ENCODE measurements at places on chromosomes 4 and X.

DNA sequence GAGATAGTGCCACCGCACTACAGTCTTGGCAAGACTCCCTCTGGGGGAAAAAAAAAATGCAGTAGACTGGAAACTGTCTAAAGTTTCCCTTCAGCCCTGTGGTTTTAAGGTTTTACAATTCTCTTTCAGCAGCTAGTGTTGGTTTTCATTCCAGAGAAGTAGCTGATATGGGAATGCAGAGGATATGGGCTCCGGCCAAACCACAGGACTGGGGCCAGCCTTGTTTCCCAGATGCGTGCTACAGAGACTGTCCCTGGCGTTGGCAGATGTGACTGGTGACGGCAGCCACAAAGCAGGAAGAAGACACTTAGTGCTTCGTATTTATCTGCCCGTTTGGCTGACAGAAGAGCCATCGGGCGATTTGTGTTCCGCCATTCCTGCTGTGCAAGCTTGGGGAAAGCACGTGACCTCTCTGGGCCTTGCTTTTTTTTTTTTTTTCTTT is 43.2 kb downstream of the ZBTB49 start:
- no peak for DNase-seq

GRCh38 chr4:142882159-142882558 is 36.1 kb upstream of the INPP4B start:
- DNase-seq, result no peak

DNA sequence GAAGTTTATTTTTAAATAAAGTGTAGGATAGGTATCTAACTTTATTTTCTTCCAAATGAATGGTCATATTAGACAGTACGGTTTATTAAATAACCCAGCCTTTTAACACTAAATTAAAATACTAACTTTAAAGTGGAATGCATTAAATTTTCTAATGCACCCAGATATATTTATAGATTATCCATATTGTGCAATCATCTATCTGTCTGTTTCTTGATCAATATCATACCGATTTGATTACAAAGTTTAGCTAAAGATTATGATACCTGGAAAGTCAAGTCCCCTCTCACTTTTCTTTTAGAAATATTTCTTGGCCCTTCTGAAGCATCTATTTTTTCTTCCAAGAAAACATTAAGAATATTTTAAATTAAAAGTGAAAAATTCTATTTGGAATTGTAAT is 124.3 kb upstream of the PDE5A start:
- DNase-seq, result no peak

GRCh38 chr4:138804711-138805110 is 210.9 kb upstream of the NOCT start:
- DNase-seq, result no peak

- DNase-seq, result peak; percentile 15
Measured at GRCh38 chr4:153138736-153139135, 65.5 kb upstream of the TRIM2 start.

DNA sequence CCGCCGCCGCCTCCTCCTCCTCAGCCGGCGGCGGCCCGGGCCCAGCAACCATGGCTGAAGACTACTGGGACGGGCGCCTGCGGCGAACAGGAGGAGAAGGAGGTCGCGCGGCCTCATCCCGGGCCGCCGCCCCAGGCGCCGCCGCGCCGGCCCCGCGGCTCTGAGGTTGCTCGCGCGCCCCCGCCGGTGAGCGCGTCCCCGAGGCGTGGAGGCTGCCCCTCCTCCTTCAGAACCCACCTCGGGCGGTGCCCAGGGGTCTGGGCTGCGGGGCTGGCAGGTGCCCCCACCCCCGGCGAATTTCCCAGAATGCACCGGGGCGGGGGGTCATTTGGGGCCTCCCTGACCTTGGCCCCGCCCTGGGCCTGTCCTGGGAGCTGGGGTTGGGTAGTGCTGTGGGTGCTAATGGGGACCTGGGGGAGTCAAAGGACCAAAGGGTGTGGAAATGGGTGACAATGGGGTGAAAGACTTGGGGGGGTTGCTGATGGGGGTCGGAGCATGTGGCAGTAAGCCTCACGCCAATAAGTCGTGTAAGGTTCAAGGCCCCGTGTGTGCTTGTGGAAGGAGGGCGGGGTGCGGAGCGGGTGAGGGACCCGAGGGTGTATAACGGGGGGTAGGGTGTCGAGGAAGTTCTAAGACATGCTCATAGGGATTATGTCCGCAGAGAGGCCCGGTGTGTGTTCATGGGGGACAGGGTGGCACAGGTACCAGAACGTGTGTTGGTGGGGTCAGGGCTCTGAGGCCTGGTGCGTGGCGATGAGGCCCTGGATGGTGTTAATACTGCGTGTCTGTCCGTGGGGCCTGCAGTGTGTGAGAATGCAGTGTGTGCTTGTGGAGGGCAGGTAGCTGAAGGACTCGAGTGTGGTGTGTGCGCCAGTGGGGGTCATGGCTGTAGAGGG is 687 bp downstream of the CDK16 start:
- DNase-seq, result no peak

DNA sequence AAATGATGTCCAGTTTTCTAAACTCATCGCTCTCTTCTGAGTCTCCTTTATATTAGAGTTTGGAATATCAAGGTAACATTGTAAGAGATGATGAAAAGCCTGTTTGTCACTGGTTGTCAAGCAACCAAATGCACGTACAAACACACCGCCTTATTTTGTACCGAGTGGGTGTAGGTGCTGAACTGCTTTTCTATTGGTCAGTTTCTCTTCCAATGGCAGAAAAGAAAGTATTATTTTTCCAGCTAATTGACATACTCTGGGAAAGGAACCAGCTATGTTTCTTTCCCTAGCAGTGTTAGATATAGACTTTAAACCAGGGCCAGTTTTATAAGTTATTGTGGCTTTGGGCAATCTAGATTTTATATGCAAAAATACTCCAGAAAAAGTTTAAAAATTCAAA is 6.6 kb upstream of the PPM1K start:
- no peak for DNase-seq

DNA sequence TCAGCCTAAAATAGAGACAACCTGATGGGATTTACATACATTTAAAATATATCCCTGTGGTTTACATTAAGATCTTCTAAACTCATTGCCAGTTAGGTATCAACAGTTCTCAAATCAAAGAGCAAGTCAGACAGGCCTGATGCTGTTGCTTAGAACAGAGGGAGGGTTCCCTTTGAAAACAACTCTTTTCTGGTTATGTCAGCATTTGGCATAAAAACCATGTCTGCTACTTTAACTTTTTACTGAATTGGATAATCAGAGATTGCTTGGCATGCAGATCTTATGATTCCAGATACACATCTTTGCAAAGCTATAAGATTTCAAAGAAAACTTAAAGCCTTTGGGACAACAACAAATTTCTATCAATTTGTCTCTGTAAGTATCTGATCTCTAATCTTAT is 140.8 kb downstream of the CPE start:
- DNase-seq, result no peak

GRCh38 chr4:1778642-1779392 is 14.3 kb upstream of the FGFR3 start:
- no peak for DNase-seq

DNA sequence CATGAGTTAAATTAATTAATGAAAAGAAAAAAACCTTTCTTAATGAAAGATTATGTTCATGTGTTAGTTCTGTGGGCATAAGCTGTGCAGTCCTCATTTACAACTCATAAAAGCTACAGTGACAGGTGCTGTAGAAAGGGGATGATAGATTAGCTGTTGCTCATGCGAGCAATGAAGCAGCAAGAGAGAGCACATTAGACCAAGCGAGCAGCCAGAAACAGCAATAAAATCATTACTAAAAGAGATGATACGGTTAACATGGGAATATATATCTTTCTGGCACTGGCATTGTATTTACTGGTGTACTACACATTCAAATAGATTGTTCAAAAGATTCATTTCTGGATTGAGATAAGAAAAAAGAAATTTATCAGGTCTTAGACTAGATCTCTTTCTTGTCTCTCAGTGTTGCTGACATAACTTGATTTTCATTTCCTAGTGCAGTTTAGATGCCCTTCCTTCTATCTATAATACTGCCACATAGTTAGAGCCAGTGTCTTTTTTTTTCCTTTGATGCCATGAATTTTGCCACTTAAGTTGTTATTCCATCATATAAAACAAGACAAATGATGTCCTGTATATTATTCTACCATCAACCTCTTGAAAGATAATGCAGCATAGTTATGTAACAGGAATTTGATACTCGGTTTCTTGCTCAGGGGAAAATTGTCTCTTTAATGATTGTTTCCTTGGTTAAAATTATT is 164.6 kb downstream of the BANK1 start:
- peak; percentile 40 for DNase-seq

- DNase-seq, result no peak
Measured at GRCh38 chr4:144494280-144494679, 151.7 kb upstream of the HHIP start.

DNA sequence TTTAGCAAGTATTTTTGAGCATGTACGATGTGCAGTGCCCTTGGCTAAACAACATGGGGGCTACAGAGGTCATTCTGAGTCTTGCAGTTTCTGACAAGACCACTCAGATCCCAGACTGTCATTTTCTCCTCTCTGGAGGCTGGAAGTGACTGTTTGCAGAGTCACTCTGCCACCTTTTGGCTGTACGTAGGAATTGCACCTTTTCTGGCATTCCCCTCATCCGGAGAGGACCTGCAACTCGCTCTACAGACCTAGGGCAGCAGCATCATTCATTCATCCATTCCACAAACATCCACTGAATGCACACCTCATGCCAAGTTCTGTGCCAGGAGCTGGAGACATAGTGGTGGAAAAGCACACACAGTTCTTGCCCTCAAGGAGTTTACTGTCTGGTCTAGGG is 160.4 kb upstream of the GPR101 start:
- DNase-seq, result peak; percentile 21

GRCh38 chr4:107213880-107214279 is 177.8 kb upstream of the DKK2 start:
- DNase-seq, result no peak

GRCh38 chrX:30568136-30568535 is 9.4 kb downstream of the TASL start:
- DNase-seq, result no peak

DNA sequence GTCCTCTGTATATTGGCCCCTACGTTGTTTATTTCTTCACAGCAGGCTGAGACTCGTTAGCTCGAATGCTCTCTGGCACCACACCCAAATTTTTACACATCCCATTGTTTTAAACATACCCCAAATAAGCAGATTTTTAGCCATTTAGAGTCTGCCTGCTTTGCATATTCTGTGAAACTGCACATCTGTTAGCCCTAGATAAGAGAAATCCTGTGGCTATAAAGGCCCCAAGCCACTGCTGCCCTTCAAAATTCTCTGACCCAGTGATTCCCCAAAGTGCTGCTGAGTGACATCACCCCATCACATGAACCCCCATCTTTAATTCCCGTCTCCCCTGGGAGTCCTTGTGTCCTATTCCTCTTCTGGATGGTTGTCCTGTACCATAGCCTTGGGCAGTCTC is 20.8 kb downstream of the TEX13C start:
- no peak for DNase-seq

DNA sequence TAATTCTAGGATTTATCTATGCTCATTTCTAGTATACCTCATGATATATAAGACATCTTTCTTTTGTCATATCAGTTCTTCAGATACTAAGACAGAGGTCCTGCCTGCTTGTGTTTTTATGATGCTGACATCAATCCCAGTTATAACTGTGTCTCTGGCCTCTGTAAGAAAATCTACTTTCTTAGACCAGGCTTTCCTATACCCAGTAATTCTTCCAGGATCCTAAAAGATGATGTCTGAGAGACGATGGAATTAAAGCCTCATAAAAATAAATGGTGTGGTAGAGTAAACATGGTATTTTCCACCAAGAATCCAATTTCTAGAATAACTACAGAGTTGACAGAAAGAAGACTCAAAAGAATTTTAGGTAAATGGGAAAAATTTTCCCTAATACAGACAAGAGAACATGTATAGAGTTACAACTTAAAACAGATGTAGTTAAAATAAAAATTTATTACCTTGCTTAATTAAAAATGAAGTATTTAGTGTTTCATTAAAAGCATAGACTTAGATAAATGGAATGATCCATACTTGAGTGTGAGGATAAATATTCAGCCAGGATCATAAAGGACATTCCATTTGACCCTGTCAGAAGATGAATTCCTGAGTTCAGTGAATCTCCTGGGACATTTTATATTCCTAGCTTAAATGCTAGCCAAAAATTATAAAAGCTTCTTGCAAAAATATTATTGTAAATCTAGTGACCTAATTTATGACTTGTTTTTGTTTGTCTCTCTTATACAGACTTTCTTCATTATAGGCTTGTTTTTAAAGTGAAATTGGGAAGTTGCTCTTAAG is 137.4 kb downstream of the PDLIM5 start:
- DNase-seq, result no peak

- DNase-seq, result no peak
Measured at GRCh38 chr4:135382280-135382959, 1180.8 kb upstream of the PABPC4L start.

- DNase-seq, result no peak
Measured at GRCh38 chr4:10691651-10692050, 7.1 kb upstream of the CLNK start.

DNA sequence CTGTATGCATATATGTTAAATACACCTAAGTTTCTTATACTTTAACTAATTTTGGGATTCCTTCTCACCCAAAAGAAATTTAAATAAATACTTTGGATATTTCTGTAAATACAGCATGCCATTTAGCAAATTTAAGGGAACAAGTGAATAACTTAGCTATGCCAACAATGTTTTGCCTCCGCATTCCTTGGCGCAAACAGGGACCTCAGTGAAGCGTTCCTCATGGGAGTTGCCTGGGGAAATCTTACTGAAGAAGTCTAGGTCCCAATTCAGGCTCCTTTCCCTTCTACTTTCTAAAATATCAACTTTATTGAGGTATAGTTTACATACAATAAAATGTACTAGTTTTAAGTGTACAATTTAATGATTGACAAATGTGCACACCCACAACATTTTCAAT is 25.0 kb downstream of the COL4A5 start:
- DNase-seq, result no peak

- DNase-seq, result no peak
Measured at GRCh38 chr4:4574052-4574451, 32.2 kb upstream of the STX18 start.

- peak; percentile 55 for DNase-seq
Measured at GRCh38 chr4:153209410-153209809, 5.2 kb downstream of the TRIM2 start.

DNA sequence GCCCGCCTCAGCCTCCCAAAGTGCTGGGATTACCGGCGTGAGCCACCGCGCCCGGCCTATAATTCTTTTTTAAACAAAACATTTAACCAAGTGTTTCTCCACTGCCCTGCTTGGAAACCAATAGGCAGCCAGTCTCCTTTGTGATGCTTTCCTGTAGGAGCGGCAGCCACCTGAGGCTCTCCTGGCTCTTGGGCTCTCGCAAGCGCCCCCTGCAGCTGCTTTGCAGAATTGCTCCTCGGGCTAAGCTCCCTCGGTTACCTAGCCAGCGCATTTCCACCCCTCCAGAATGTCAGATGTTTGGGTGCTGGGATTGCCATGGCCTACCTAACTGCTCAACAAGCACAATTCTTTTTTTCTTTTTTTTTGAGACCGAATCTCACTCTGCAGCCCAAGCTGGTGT is 7.7 kb downstream of the S100P start:
- DNase-seq, result no peak

DNA sequence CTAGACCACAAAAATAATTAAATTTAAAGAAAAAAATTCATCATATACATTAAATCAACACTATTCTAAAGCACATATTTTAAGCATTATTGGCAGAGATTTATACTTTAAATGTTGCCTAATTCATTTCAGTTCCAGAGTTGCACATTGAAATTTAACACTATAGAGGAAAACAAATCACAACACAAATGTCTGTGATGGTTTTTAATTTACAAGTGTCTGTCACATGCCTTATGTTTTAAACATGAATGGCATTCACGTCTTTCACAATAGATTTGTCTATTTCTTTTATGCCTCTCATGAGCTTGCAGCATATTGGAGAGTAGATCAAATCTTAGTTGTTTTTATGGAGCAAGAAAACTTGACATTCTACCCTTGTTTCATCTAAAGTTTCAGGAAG is 811.3 kb downstream of the NLGN4X start:
- DNase-seq, result no peak

All from DMS153 (cell line).